ENCODE measurements at places on chromosomes 16 and 17.

GRCh38 chr16:56298116-56298515 lies 106.8 kb downstream of the GNAO1 start:
- DNase-seq, result no peak

GRCh38 chr16:24670623-24671454 lies 58.6 kb upstream of the TNRC6A start:
- peak; percentile 92 for DNase-seq

DNA sequence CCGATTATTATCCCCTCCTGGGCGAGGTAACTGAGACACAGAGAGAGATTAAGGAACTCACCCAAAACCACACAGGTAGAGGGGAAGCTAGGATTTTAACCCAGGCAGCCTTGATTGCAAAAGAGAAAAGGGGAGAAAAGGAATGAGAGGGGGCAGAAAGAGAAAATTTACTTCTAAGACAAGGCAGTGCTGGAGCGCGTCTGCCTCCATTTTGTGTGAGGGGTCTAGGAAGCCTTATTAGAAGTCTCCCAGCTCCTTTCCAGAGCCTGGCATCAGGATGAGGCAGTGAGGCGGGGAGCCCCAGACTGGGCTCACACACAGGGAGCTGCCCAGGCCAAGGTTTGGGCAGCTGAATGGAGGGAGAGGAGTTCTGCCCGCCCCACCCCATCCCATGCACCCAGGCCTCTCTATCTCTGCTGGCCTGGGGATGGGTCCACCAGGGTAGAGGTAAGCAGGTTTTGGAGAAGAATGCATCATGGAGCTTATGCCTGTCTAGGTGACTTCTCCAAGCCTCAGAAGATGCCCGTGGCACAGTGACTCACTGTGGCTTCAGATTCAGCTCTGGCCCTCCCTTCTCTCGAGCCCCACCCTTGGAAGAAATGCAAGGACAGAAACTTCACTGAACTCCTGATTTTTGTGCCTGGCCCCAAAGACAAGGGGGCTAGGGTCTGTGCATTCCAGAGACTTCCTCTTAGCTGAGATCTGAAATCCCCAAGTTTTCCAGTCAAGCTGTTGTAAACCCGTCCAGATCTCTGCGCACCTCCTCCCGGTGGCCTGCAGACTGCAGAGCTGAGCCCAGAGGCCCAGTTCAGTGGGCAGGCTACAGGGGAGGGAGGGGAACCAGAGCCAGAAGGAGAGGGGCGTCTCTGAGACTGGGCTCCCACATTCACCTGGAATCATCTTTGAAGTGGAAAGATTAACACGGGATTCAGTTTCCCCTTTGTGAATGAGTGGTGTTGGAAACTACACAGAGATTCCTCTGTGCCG lies 95.1 kb upstream of the CDH5 start:
- no peak for DNase-seq

DNA sequence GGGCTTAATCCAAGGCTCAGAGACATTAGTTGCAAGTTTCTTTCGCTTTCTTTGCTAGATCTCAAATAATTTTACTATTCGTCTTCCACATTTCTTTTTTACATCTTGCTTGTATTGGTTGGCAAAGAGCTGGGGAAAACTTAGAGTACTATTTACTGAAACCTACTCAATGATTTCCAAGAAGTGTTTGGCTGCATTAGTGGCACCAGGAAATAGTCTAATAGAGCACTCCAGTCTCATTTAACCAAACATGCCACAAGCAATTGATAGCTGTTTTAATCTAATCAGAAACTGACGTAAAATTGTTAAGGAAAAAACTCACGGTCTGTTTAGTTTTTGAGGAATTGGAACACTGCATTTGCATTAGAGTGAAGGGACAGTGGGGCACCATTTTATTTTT lies 29.0 kb downstream of the NUP93 start:
- DNase-seq, result no peak

DNA sequence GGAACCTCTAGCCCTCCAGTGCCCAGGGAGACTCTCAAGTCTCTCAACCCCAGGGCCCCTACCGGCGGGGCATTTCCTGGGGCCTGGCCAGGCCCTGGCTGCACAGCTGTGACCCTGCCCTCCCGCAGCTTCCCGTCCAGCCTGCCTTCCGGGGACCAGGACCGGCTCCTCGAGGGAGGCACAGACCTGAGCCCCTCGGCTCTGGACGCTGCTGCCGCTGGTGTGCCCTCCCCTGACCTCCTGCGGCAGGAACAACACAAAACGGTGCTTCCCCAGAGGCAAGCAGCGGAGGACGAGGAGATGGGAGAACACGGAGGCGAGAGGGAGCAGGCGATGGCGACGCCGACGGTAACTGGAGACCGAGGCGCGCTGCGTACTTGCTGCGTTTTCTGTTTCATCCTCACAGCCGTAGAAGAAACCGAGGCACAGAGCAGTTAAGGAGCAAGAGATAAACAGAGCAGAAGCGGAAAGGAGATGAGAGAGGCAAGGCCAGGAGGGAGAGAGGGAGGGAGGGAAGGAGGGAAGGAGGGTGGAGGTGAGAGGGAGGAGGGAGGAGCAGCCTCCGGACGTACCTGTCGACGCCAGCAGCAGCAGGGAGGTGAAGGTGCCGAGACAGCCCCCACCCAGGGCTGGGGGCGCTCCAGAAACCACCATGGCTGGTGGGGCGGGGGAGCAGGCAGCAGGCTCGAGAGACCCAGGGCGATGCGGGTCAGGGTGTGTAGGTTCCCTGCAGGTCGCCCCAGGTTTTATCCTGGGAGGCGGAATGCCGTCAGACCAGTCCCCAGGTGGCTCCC lies at the start of gene PRSS22:
TSS of gene PRSS22 (minus strand) at position 720 of the 794 bp plus-strand sequence. CDS start at position 654, 66 bp downstream.
- DNase-seq, result no peak
